ENCODE measurements at places on chromosomes 12 and 14.

GRCh38 chr12:62787023-62787422 lies 147.9 kb downstream of the PPM1H start:
- no peak for DNase-seq

DNA sequence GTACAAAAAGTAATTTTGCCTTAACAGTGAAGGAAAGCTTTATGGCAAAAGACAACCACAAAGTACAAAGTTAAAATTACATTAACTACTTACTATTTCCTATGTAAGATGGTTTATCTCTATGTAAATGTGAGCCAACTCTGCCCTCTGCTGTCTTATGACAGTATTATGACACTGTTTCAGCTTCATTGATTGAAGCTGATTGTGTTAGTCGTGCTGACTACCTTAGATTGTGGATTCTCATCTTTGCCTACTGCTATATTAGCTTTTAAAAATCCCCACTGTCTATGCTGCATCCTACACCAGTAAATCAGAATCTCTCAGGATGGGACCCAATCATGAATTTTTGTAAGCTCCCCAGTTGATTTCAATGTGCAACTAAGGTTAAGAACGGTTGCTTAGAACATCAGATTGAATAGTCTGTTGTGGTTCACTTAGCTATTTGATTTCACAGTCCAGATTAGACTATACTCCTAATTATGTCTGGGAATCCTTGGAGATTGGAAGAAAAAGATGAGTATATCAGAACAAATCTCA lies 12.2 kb upstream of the SPTB start:
- peak; percentile 63 for DNase-seq

- no peak for DNase-seq
Observed at GRCh38 chr12:13562915-13563742, 366.6 kb downstream of the EMP1 start.

GRCh38 chr14:51401756-51402155 lies 161.7 kb downstream of the TMX1 start:
- no peak for DNase-seq

GRCh38 chr12:79725987-79726386 lies 35.2 kb upstream of the PAWR start:
- no peak for DNase-seq

GRCh38 chr12:94458877-94459727 lies 565 bp downstream of the CEP83 start:
- DNase-seq, result no peak

Data from NCI-H1092 (cell line).